ENCODE measurements at places on chromosomes 6 and 20. TPM values are rescaled to one million over a fixed set of nuclear protein-coding genes. Genes with fewer than 3 reads are reported as not detected.

CASS4 gene
- total RNA-seq = not detected

DEFB124 gene
- total RNA-seq = not detected

BFSP1 gene
- 8.0 TPM for total RNA-seq

HLA-DRB1 gene
- not detected for total RNA-seq

SPDEF gene
- total RNA-seq = not detected

DNA sequence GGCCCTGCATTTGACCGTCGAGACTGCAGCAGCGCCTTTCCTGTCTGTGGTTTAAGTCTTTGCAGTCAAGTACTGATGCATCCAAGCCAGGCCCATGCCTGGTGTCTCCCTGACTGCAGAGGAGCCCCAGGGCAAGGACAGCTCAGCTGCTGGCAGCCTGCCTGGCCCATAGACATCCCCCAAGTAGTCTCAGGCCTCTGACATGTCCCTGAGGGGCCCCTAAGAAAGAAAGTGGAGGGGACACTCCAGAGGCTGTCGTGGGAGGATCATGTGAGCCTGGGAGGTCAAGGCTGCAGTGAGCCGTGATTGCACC lies 18.0 kb downstream of the HRH3 start:
- no peaks in the 10 kb centered on the region for H3K27me3 ChIP-seq
- H3K36me3 ChIP-seq = peaks cover 55% of the 10 kb centered on the region
- no peak overlapping the region for H3K27ac ChIP-seq
- no peaks in the 10 kb centered on the region for H3K4me1 ChIP-seq
- DNase-seq = no peak

- H3K27ac ChIP-seq = no peak overlapping the region
- H3K36me3 ChIP-seq = no peaks in the 10 kb centered on the region
- H3K4me3 ChIP-seq = no peak overlapping the region
- no peaks in the 10 kb centered on the region for H3K4me1 ChIP-seq
These were observed 11.8 kb downstream of the SLC17A3 start for GRCh38 chr6:25862199-25862598.

GRCh38 chr6:135305684-135306083 lies 124.6 kb downstream of the MYB start:
- no peak for DNase-seq
- H3K36me3 ChIP-seq = no peaks in the 10 kb centered on the region
- no peaks in the 10 kb centered on the region for H3K27me3 ChIP-seq
- H3K4me1 ChIP-seq = no peaks in the 10 kb centered on the region
- H3K4me3 ChIP-seq = no peak overlapping the region
- no peak overlapping the region for H3K27ac ChIP-seq

DNA sequence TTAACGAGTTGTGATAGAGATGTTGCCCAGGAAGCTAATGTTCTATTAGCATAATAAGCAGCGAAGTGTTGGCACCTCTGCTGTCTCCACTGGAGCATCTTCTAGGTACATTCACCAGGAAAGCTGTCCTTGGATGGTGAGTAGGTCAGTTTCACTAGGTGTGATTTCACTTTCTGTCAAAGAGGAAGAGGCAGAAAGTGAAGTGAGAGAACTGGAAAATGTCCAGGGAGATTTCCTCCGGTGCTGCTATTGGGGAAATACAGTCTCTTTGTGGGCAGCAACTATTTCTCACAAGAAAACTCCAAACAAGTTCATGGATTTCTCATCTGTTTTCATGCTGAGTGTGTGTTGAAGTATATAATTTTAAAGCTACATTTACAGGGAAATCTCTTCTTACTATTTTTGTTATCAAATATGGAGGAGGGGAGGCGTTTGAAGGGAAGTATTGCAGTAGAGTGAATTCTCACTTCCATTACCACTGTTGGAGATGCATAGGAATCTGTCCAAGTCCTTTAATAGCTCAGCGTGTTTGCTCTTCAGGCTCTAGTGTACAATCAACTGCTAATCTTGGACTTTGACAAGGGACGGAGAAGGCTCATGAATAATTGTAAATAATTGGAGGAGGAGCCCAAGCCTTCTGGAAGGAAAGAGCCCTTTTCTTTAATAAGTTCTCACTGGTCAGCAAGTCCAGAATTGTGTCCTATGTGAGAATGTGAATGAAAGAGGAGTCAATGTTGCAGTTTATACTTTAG lies 16.1 kb upstream of the TSBP1 start:
- no peak overlapping the region for H3K27ac ChIP-seq
- no peak overlapping the region for H3K4me3 ChIP-seq
- H3K36me3 ChIP-seq = no peaks in the 10 kb centered on the region
- H3K27me3 ChIP-seq = peaks cover 26% of the 10 kb centered on the region

GRCh38 chr20:14996883-14997672 lies 659.7 kb upstream of the FLRT3 start:
- H3K36me3 ChIP-seq = no peaks in the 10 kb centered on the region
- H3K4me1 ChIP-seq = no peaks in the 10 kb centered on the region
- H3K4me3 ChIP-seq = no peak overlapping the region
- no peaks in the 10 kb centered on the region for H3K27me3 ChIP-seq
- DNase-seq = no peak

- peaks cover 16% of the 10 kb centered on the region for H3K27me3 ChIP-seq
- H3K36me3 ChIP-seq = no peaks in the 10 kb centered on the region
- no peak overlapping the region for H3K27ac ChIP-seq
- H3K4me3 ChIP-seq = no peak overlapping the region
These were observed 453.5 kb upstream of the SULF2 start for GRCh38 chr20:48238781-48239180.

- no peaks in the 10 kb centered on the region for H3K36me3 ChIP-seq
- peaks cover 26% of the 10 kb centered on the region for H3K4me1 ChIP-seq
- DNase-seq = no peak
- no peak overlapping the region for H3K27ac ChIP-seq
- H3K4me3 ChIP-seq = no peak overlapping the region
These were observed 153.5 kb upstream of the STMND1 start for GRCh38 chr6:16948396-16948795.

GRCh38 chr6:20540683-20541082 lies 6.4 kb downstream of the CDKAL1 start:
- no peak overlapping the region for H3K27ac ChIP-seq
- peaks cover 12% of the 10 kb centered on the region for H3K36me3 ChIP-seq
- H3K4me1 ChIP-seq = peaks cover 9% of the 10 kb centered on the region
- H3K27me3 ChIP-seq = no peaks in the 10 kb centered on the region

DNA sequence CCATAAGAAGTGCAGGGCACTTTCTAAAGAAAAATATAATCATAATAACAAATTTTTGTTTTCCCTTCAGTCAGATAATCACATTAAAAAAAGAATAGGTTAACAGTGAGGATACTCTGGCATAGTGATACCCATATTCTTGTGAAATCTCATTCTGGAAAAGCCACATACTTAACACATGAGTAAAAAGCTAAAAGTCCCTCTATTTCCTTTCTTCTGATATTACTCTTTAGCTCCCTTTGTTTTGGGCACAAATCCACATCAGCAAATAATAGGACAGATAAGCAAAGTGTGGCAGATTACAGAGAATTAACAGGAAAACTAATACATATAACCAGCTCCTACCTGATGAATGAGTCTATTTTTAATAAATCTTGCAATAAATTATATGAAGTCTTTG lies 15.8 kb downstream of the SHPRH start:
- no peaks in the 10 kb centered on the region for H3K4me1 ChIP-seq
- no peak overlapping the region for H3K27ac ChIP-seq
- no peaks in the 10 kb centered on the region for H3K27me3 ChIP-seq
- no peak overlapping the region for H3K4me3 ChIP-seq
- H3K36me3 ChIP-seq = peaks cover 49% of the 10 kb centered on the region

- H3K36me3 ChIP-seq = no peaks in the 10 kb centered on the region
- H3K27me3 ChIP-seq = no peaks in the 10 kb centered on the region
- no peak for DNase-seq
- peaks cover 53% of the 10 kb centered on the region for H3K4me1 ChIP-seq
These were observed 431.8 kb upstream of the NOX3 start for GRCh38 chr6:155887421-155887820.

DNA sequence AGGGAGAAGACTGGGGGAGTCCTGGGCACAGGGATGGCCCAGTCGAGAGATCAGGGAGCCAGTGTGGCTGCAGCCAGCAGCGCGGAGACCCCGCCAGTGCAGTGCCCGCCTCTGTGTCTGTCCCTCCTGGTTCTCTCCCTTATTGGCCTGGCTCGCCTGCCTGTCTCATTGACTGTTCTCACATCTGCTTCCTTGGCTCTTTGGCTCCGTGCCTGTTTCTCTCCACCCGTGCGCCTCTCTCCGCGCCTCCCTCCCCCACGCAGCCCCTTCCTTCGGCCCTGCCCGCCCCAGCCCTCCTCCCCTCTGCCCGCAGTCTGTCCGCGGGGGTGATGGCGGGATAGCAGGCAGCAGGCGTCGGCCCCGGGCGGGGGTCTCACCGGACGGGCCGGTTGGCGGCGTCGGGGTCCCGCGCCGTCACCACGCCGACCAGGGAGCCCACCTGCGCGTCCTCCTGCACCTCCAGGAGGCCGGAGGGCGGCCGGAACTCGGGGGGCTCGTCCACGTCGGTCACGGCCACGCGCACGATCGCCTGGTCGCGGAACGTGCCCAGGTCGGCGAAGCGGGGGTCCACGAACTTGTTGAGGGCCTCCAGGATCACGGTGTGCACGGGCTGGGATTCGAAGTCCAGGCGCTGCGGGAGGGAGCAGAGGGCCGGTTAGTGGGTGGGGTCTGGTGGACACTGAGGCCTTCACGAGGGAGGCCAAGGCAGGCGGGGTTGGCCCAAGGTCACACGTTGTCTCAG lies 92.0 kb downstream of the CD40 start:
- H3K27me3 ChIP-seq = peaks cover 21% of the 10 kb centered on the region
- no peak overlapping the region for H3K27ac ChIP-seq
- no peaks in the 10 kb centered on the region for H3K4me1 ChIP-seq
- H3K4me3 ChIP-seq = no peak overlapping the region

GRCh38 chr6:158561321-158561884 lies 1.5 kb downstream of the TMEM181 start:
- peak overlapping the region; percentile 97 for H3K4me3 ChIP-seq
- H3K27ac ChIP-seq = no peak overlapping the region
- peaks cover 14% of the 10 kb centered on the region for H3K36me3 ChIP-seq
- no peaks in the 10 kb centered on the region for H3K27me3 ChIP-seq

- peaks cover 3% of the 10 kb centered on the region for H3K27me3 ChIP-seq
- no peaks in the 10 kb centered on the region for H3K4me1 ChIP-seq
- no peaks in the 10 kb centered on the region for H3K36me3 ChIP-seq
- no peak for DNase-seq
- H3K27ac ChIP-seq = no peak overlapping the region
These were observed 7.4 kb downstream of the FAM209B start for GRCh38 chr20:56540415-56540814.

DNA sequence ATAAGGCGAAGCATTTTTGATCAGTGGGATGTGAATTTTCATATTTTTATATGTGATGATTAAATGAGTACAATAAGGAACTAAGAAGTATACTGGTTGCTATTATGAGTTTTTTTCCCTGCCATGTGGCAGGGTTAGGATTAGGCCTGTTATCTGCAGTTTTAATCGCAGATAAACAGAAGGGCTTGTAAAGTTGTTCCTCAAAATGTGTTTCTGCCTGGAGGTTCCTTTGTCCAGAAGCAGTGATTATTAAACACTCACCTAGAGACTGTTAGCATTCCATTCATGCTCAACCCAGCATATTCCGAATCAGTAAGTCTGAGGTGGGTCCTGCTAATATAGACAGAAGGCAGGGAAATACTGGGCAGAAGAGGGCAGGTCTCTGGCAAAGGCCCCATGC lies 316.0 kb downstream of the CLIC5 start:
- H3K27ac ChIP-seq = peak overlapping the region; percentile 90
- DNase-seq = no peak
- H3K4me1 ChIP-seq = peaks cover 82% of the 10 kb centered on the region
- no peaks in the 10 kb centered on the region for H3K27me3 ChIP-seq
- H3K4me3 ChIP-seq = no peak overlapping the region
